ENCODE measurements at places on chromosomes 5 and 9.

- peak; percentile 51 for DNase-seq
Measured at GRCh38 chr9:70553707-70554673, 139.5 kb upstream of the KLF9 start.

DNA sequence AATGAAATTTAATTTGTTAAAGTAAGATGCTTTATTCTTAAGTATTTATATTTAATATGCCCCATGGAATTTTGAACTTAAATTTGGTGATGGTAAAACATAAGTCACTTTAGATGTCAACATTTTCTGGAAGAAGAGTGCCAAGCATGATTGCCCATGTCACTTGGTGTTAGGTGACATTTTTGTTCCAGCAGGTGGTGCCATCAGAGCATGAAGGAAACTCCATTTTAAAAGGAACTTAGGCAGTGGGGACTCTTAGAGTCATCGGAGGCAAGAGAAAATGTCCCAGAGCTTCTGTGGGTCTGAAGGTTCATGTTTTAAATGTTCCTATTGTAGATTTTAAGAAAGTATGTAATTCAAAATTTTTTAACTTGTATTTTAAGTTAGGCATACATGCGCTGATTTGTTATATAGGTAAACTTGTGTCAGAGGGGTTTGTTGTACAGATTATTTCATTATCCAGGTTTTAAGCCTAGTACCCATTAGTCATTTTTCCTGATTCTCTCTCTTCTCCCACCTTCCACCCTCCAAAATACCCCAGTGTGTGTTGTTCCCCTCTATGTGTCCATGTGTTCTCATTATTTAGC, 789.3 kb downstream of the SEMA5A start:
- DNase-seq, result peak; percentile 57

- no peak for DNase-seq
Measured at GRCh38 chr9:18544456-18544855, 70.5 kb downstream of the ADAMTSL1 start.

DNA sequence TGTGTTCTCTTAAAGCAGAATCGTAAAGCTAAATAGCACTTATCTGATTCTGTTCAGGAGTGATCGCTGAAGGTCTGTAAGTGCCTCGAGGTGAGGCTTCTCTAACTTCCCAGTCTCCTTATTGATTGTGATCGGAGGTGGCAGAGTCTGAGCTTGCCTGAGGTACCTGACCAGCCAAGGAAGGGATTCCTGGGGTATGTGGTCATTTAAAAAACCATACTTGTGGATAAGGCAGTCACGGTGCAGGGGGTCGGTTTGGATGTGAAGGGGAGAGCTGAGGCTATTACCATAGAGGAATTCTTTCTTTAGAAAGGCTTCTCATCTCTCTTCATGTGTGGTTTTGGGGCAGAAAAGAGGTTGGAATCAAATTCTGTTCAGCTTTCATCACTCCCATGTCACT, 193.7 kb downstream of the TLE4 start:
- DNase-seq, result no peak

DNA sequence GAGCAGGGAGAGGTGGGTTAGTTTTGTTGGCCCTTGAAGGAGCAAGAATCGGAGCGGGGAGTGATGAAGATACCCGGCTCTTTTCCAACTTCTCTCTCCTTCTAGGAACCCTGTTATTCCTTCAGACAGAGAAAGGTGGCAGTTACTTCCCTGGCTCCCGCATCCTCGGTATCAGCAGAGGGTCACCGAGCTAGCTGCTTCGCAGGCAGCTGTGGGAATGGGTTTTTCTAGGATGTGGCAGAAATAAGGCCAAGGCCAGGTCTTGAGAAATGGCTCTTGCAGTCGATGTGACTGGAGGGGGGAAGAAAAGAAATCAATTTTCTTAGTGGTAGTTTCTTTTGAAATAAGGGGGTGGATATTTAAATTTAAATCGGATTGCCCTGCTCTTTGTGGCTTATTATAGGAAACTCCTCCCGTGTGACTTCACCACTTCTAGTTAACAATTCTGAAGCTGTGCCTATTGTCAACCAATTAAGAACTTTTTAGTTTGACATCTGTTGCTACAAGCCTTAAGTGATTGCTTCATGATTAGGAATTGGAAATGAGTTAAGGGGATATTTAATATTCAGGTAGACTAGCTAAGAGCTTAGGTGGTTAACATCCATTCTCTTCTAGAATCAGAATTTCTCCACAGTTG, 1.4 kb downstream of the SAP30L start:
- no peak for DNase-seq

DNA sequence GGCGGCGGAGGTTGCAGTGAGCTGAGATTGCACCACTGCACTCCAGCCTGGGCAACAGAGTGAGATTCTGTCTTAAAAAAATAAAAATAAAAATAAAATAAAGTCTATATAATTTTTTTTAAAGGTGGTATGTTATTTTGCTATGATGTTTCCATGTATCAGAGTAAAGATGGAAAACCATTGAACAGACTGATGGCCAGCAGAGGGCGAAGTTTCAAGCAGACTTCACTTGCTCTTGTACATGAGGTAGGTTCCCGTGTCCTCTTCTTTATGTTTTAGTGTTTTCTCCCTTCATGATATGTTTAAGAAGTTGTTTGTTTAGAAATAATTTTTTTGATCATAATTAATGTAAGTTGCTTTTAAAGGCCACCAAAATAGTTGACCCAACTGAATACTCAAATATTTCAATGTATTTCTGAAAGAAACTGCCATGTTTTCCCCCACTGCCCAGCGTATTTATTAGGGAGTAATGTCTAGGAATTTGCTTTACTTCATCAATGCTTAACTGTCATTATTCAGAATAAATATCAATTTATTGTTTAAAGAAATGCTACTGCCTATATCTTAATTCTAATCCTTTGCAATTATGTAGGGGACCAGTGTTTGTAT, 146.4 kb downstream of the HACD4 start:
- peak; percentile 40 for DNase-seq

GRCh38 chr5:111863801-111864200, 106.8 kb upstream of the NREP start:
- no peak for DNase-seq

DNA sequence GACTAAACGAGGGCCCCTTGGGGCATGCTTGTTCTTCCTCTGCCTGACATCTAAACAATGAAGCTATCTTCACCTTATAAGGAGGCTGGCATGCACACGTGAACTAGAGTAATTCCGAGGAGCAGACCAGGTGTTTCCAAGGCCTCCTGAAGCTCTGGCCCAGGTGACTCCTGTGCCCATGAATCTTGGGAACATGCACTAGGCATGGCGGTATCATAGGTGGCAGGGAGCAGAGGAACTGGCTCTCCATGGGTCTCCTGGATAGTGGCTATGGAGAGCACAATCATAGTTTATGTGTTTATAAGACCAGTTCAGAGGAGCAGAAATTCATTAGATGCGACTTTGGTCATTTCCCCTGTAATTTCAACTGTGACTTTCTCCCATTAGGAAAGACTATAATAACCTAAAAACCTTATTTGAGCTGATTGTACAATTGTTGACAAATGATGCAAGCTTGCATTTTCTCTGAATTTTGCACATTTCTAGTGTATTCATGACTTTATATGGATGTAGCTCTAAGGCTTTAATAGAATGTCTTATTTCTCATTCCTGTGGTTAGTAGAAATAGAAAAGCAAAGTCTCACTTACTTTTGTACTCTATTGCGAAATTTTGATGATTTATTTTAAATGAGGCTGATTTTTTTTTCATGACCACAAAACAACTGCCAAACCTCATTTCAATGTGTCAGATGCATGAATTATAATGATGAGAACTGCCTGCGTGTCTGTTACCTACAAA, 135.3 kb upstream of the RPS23 start:
- DNase-seq, result peak; percentile 67

GRCh38 chr5:147169901-147170300, 64.9 kb upstream of the STK32A start:
- DNase-seq, result no peak

- no peak for DNase-seq
Measured at GRCh38 chr9:114310471-114311450, 12.1 kb upstream of the ORM1 start.

GRCh38 chr5:90231688-90232087, 177.9 kb downstream of the CETN3 start:
- no peak for DNase-seq

DNA sequence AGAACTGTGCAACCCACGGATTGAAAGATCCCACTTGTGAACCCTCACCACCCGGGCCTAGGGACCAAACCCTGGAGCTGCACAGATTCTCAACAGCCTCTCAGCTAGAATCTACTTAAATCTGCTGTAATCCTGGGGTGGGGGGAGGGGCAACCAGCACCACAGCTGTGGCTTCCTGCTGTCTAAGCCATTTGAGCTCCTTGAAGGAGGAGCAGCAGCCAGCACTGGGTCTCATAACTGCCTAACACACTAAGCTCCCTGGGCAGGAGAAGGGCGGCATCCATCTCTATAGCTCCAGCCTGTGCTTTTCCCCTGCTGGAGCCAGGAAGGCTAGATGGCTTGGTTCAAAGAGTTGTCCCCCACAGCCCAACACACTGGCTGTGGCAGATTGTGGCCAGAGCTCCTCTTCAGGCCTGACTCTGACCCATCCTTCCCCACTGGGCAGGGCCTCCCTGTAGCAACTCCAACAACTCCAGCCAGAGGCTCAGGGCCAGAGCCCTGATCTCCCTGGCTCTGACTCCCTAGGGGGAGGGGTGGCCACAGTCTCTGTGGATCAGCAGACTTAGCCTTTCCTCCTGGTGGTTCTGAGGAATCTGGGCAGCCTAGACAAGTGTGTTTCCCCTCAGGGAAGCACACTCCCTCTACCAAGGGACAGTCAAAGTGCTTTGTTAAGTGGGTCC, 72.0 kb upstream of the C9orf72 start:
- no peak for DNase-seq

DNA sequence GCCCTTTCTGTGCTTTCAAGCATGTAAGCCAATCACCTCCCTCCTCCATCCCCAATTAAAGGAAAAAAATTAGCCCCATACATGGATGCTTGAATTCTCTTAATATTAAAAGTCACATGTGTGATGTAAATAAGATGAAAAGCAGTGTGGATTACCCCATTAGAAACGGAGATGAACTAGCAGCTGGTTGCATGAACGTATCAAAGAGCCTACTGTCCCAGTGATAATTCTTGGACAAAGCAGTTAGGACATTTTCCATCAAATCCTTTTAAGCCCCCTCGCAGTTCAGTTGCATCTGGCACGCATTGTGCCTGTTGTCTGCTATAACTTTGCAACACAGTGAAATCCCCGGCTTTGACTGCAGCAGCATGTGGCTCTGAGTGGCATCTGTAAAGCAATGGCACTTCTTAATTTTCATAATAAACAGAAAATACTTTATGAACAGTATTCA, 285.6 kb downstream of the FBXL7 start:
- no peak for DNase-seq

- no peak for DNase-seq
Measured at GRCh38 chr5:38896760-38897159, 50.9 kb downstream of the OSMR start.

GRCh38 chr9:89480825-89481537, 16.9 kb downstream of the SEMA4D start:
- DNase-seq, result no peak

DNA sequence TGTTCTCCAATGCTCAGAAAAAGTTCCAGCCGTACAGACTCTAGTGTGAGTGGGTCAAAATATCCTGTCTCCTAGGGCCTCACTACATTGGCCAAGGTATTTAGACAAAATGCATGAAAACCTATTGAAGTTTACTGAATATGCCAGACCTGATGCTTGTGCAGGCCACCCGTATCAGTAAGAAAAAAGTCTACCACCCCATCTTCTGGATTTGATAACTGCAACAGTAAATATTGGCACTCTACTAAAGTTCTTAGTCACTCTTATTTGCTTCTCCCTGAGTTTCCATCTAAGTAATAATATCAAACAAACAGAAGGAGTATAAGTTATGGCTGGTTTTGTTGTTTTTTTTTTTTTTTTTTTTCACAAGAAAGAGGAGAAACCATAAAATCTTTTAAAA, 627.7 kb upstream of the KLF4 start:
- no peak for DNase-seq

GRCh38 chr5:41924872-41925554, at the start of gene FBXO4:
Gene FBXO4, plus strand, starts transcription at chr5:41925281. Its CDS starts 29 bp downstream, at chr5:41925310.
- DNase-seq, result peak; percentile 87

DNA sequence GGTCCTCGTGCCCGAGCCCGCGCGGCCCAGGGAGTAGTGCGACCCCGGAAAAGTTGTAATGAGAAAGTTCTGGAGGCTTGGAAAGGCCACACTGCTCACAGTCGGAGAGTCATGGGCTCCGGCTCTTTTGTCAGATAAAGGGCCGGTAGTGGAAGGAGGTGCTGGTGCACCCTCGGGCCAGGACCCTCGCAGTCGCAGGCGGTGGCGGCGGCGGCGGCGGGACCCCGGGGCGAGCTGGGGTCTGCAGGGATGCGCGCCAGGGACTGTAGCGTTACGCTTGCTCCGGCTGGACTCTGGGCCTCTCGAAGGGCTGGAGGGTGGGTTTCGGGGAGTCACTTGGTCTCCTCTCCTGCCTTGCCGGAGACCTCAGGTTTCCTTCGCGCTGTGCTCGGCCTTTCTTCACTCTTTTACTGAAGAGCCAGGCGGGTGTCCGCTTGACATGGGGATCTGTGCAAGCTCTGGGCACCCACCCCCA, 1.5 kb downstream of the RORB start:
- DNase-seq, result no peak

DNA sequence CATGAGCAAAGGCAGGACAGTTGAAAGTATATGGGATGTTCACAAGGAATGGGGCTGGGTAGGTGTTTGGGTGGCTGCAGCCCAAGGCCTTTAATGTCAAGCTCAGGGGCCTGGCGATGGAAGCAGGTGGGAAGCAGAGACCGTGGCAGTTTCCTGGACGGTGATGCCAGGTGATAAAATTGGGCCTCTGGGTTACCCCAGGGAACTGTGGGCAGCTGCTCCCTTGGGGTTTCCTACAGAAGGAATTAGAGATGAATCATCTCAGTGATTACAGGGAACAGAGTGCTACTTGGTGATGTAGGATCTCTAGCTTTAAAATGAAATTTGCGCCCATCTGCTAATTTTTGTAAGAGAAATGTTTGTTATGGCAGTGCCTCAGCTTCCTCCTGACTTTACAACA, 39.2 kb downstream of the TSTD2 start:
- no peak for DNase-seq

Measured in SJSA1 (cell line).